ENCODE measurements at places on chromosomes 4 and X.

- DNase-seq: no peak
These were observed 113.2 kb upstream of the SPRY1 start for GRCh38 chr4:123283371-123283895.

DNA sequence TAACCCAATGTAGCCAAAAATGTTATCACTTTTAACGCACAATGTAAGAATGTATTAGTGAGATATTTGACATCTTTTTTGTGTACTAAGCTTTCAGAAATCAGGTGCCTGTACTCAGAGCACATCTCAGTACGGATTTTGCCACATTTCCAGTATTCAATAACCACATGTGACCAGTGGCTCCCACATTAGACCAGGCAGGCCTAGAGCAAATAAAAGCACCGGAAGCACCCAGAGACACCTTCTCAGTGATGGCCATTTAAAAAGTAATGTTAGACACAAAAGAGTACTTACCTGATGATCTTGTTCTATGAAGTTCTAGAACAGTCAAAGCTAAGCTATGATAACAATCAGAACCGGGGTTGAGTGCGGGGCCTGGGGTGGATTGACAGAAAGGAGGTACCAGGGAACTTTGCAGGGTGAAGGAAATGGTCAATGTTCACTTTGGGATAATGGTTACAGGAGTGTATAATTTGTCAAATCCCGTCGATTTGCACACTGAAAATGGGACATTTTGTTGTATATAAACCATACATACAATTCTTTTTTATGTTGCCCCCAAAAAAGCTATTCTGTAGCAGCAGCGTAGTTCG lies 1.2 kb downstream of the CTPS2 start:
- no peak for DNase-seq

DNA sequence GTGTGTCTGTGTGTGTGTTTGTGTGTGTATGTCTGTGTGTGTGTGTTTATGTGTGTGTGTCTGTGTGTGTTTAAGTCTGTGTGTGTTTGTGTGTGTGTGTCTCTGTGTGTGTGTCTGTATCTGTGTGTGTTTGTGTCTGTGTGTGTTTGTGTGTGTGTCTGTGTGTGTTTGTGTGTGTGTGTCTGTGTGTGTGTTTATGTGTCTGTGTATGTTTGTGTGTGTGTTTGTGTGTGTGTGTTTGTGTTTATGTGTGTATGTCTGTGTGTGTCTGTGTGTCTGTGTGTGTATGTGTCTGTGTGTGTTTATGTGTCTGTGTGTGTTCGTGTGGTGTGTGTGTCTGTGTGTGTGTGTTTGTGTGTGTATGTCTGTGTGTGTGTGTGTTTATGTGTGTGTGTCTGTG lies 11.4 kb downstream of the IL9R start:
- no peak for DNase-seq

- no peak for DNase-seq
These were observed 819.1 kb upstream of the EPHA5 start for GRCh38 chr4:66489370-66489769.

- DNase-seq: peak; percentile 63
These were observed 131.9 kb downstream of the RTL3 start for GRCh38 chrX:78527263-78527662.

GRCh38 chrX:141814213-141814857 lies 23.8 kb upstream of the MAGEC3 start:
- DNase-seq: no peak

- no peak for DNase-seq
These were observed 220.5 kb upstream of the RPS6KA3 start for GRCh38 chrX:20487227-20487626.

GRCh38 chr4:146371812-146372211 lies 149.9 kb downstream of the SLC10A7 start:
- no peak for DNase-seq

- no peak for DNase-seq
These were observed 75.1 kb upstream of the MBNL3 start for GRCh38 chrX:132563976-132564375.

DNA sequence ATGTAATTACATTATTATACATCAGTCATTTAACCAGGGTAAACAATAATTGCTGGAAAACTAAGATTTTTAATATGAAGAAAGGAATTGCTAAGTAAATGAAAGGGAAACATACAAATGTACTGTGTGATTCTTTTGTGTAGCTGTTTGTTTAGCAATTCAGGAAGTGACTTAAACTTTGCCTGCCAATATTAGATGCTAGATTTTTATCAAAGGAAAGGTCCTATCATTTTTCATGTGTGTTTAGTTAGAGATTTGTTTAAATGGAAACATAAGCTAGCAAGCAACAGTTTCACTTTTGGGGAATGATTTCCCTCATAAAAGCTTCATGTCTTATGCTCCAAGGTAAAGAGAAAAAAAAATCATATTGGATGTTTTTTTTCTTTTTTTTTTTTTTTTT lies 95.1 kb upstream of the LIMCH1 start:
- no peak for DNase-seq

- no peak for DNase-seq
These were observed 56.3 kb downstream of the HTT start for GRCh38 chr4:3130826-3131225.

DNA sequence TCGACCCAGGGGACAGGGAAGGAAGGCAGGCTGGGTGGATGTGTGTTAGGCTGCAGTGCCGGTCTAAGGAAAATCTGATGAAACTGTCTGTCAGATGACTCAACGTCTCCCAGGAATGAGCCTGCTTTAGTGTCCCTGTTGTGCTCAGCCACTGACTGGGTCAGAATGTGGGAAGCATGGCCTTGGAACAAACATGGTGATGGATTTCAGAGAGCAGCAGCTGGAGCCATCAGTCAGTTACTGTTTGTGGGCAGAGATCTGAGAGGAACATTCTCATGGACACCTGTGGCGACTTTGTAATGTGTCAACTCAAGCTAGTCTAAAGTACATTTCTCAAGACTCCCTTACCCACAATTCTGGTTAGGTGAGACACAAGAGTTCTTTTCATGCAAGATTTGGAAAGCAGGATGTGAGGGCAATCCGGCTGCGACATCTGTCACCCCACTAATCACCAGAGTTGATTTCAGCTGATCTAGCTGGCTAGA lies 63.2 kb downstream of the ANAPC10 start:
- no peak for DNase-seq

GRCh38 chr4:74906771-74907170 lies 26.1 kb upstream of the PARM1 start:
- DNase-seq: no peak

GRCh38 chrX:45198301-45198700 lies 2.4 kb downstream of the DIPK2B start:
- DNase-seq: no peak

- DNase-seq: no peak
These were observed 61.8 kb downstream of the FHDC1 start for GRCh38 chr4:152997771-152998487.

DNA sequence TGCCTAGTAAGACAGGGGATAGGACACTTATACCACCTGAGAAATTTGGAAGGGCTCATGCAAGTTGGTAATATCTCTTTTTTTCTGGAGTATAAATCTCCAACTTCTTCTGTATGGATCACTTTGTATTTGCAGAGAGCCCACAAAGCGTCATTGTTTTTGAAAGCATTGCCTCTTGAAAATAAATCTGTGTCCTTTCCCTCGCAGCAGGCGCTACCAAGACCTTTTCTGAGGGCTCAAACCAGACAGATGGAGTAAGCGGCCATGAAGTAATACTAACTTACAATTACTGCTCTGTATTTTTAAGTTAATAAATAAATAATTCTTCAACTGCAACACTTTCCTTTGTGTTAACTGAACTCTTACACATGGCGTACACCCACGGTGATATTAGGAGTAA lies 56.0 kb upstream of the FBXW7 start:
- DNase-seq: no peak

DNA sequence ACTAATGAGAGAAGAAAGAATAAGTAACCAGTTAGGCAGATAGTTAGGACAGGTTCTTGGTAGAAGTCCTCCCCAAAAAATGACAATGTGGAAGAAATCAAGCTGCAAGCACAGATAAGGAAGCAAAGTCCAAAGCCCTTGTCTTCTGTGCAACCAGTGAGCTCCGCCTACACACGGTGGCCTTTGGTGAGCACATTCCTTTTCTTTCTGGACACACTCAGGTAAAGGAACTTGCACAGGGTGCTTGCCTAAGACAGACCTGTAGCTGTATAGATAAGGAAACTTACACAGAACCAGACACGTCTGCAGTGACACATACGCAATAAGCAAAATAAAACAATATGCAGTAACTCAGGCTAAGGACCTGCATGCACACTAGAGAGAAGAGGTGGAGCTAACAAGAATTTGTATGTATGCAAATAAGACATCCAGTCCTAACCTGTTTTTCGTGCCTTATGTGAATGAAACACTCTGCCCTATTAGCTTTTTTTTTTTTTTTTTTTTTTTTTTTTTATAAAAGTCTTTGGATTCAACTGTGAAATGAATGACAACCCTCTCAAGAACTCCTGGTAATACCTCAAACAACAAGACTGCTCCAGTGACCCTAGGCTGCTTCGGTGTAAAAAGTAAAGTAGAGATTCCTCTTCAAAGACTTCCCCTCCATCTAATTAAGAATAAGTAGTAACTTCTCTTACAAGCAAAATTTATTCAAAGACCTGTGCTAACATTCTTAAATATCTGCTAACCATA lies 48.8 kb downstream of the UGT2B10 start:
- no peak for DNase-seq

DNA sequence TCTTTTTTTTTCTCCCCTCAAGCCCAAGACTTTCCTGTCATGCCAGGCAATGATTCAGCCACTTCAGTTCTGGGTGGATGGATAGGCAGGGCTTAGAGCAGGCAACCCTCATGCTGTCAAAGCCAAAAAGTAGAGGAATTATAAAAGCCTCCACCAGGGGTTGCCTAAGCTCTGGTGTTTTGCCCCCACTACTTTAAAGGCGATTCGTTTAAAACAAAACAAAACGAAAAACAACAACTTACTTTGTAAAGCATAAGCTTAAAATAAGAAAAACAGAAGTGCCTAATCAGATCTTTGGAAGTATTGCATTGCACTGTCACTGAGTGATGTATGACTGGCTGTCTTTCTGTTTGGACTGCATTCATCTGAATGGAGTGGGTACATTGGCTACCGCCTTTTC lies 5.3 kb upstream of the IDS start:
- DNase-seq: no peak

DNA sequence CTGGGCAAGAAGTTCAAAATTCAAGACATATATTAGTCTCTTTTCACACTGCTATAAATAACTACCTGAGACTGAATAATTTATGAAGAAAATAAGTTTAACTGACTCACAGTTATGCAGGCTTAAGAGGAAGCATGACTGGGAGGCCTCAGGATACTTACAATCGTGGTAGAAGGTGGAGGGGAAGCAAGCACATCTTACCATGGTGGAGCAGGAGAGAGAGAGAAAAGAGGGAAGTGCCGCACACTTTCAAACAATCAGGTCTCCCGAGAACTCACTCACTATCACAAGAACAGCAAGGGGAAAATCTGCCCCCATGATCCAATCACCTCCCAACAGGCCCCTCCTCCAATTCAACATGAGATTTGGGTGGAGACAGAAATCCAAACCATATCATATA lies 273.3 kb upstream of the RASGEF1B start:
- DNase-seq: no peak

- DNase-seq: no peak
These were observed 397.7 kb downstream of the IL15 start for GRCh38 chr4:142034101-142034500.

- no peak for DNase-seq
These were observed 240.1 kb upstream of the PPP1R2C start for GRCh38 chrX:43018031-43018430.

GRCh38 chrX:87914726-87915125 lies 397.1 kb downstream of the KLHL4 start:
- DNase-seq: no peak

DNA sequence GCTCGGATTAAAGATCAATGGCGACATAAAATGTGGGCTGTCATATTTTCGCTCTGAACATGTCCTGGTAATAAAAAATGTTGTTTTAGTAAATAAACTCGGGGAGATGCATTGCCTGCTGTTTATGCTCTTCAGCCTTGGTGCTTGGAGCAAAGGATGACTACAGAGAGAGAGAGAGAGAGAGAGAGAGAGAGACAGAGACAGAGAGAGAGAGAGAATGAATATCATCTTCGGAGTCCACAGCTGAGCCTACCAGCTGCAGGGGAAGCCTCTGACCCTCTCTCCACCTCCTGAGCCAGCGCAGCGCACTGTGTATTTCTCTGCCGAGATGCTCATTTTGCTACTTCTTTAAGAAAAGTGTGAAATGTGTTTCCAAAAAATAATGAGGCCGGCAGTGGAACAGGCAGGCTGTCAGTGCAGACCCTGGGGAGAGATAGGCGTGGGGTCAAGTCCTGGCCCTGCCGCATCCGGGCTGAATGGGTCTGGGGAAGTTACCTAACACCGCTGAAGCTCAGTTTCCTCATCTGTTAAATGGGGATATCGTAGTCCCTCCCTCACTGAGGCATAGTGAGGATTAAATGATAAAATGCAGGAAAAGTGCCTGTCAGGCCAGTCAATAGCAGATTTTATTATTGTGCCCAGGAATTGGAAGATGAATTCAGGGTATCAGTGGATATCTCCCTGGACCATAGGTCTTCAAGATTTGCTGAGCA lies 58.5 kb upstream of the LGI2 start:
- DNase-seq: no peak

GRCh38 chr4:27414887-27415731 lies 554.5 kb downstream of the STIM2 start:
- no peak for DNase-seq

DNA sequence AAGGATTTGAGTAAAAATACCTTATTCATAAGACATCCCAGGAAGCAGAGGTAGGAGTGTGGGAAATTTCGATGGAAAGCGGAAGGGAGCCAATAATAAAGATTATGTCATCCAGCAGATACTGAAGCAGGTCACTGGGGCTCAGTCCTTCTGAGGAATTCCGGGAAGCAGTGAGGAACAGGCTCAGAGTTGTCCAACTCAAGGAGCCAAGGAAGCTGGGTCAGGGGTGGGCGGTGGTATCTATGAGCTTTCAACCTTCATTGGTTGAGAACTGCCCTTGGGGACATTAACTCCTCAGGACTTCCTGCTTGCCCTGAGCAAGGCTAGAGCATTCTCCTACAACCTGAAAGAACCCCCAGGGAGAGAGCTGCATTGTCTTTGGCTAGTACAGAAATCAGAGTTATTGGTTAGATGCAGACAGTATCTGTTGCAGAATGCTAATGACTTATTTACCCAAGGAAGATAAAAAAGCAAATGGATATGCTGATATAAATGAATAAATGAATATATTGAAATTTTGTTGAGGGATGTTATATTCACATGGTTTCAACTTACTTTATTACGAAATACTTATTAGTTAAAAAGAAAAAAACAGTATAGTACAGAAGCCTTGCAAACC lies 68.2 kb downstream of the DMP1 start:
- no peak for DNase-seq

GRCh38 chr4:23097251-23097650 lies 404.5 kb downstream of the GBA3 start:
- DNase-seq: no peak

GRCh38 chrX:97863261-97863660 lies 979.6 kb downstream of the RPA4 start:
- no peak for DNase-seq

Measured in activated CD4-positive, alpha-beta T cell treated with anti-CD3 and anti-CD28 coated beads, Interleukin-2, Interleukin-6, amounts not matched to agents 100 ng/mL and 50 ng/mL, durations not matched to agents 16 hours and 8 hours (primary cell).